ENCODE measurements at places on chromosomes 5 and 9.

DNA sequence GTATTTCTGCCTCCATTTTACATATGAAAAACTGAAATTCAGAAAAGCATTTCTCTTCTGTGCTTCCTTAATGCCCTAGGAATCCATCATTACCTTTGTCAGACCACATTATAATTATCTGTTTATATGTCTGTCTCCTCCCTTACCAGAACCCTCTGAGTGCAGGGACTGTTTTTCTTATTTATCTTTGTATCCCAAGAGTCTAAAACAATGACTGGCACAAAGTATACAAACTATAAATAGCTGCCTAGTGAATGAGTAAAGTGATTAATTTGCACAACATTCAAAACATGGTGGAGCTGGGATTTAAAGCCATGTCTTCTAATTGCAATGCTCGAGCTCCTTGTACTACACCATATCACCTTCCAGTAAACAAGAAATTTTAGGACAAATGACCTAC is 49.3 kb upstream of the HK3 start:
- DNase-seq: no peak

DNA sequence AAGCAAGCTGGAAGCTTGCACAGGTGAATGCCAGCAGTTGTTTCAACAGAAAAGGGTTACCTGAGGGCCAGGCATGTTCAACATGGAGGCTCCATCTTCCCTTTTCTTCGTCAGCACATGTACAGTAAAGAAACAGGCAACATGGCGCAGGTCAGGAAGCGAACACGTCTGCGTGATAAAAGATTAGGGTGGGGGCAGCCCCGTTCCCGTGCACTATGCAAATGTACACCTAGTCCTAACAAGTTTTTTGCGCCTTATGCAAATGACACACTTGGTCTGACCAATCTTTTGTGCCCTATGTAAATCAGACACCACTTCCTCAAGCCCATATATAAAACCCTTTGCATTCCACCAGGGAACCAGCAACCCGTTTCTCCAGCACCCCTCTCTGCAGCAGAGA is 452.1 kb upstream of the PTPRD start:
- no peak for DNase-seq

- no peak for DNase-seq
Observed at GRCh38 chr5:144134194-144134826, 36.1 kb downstream of the YIPF5 start.

DNA sequence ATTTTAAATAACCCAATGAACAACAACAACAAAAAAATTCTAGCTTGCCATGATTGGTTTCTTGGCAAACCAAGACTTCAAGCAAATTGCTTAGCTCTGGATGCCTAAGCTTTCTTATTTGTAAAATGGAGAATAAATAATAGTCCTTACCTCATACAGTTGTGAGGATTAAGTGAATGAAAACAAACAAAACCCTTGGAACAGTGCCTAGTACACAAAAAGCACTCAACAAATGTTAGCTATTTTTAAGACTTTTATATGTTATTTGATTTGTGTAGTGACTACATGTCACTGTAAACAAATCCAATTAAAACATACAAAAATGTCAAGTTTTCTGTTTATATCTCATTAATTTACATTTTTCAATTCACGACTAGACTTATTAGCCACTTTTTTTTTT is 13.5 kb upstream of the HOMER1 start:
- DNase-seq: no peak

GRCh38 chr5:151054709-151055108 is 26.1 kb downstream of the TNIP1 start:
- DNase-seq: no peak

GRCh38 chr9:99601571-99602111 is 220.0 kb upstream of the NR4A3 start:
- DNase-seq: no peak

- no peak for DNase-seq
Observed at GRCh38 chr5:55584398-55585205, 49.8 kb upstream of the PLPP1 start.

DNA sequence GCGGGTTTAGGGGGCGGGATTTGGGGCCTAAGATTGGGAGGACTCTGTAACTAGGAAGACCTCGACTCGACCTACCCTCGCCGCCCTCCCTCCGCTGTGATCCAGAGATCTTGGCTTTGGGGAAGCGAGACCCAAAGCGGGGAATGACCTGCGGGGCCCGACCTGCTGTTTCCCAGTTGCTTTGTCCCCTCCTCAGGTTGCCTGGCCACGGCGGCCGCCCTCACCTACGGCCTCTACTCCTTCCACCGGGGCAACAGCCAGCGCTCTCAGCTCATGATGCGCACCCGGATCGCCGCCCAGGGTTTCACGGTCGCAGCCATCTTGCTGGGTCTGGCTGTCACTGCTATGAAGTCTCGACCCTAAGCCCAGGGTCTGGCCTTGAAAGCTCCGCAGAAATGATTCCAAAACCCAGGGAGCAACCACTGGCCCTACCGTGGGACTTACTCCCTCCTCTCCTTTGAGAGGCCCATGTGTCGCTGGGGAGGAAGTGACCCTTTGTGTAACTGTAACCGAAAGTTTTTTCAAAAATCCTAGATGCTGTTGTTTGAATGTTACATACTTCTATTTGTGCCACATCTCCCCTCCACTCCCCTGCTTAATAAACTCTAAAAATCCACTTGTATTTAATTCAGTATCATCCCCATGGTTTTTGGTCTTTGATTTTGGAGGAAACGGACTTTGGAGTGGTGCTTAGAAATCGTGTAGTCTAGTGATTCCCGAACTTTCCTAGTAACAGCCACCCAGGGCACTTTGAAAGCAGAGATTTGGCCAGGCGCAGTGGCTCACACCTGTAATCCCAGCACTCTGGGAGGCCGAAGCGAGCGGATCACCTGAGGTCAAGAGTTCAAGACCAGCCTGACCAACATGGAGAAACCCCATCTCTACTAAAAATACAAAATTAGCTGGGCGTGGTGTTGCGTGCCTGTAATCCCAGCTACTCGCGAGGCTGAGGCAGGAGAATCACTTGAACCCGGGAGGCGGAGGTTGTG is 878 bp downstream of the HIGD2A start:
- no peak for DNase-seq

GRCh38 chr5:134085411-134085810 is 29.1 kb upstream of the TCF7 start:
- DNase-seq: no peak

DNA sequence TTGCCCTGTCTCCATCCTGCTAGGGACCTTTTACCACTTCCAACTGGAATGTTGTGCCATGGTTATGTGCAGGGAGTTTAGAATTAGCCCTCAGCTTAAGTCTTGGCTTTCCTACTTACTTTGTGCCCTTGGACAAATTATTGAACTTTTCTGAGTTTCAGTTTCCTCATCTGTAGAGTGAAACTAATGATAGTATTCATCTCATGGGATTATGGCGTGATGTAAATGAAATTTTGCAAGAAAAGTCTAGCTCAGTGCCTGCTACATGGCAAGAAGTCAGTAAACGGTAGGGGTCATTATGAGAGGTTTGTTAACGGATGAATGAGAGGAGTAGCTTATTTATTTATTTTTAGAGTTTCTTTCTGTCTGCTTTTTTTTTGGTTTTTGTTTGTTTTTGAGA is 1.8 kb downstream of the MVB12B start:
- no peak for DNase-seq

- peak; percentile 10 for DNase-seq
Observed at GRCh38 chr9:114282104-114282485, 40.8 kb upstream of the ORM1 start.

DNA sequence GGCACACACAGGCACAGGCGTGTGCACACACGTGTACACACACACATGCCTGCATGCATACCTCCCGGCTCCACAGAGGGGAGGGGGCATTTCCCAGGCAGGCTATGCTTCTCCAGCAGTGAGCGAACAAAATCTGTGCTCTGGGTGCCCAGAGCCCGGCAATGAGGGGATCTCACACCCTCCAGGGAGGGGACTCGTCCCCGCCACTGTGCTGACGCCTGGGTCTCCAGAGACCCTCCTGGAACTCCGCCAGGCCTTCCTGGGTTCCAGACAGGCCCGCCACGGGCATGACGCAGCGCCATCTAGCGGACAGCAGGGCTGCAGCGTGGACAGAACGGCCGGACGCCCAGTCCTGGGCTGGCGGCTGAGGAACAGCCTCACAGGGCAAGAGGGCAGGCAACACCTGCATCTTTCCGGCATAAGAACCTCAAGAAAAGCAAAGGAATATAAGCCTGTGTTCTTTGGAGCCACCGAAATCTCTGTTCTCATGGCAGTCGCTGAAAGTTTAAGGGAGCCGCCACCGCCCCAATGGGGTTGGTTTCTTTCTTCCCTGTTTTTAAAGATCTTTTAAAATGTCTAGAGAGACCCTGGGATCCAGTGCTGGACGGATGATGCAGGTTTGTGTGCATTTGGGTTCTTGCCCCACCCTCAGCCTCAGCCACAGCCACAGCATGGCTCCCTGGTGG is 135.6 kb upstream of the PPP1R26 start:
- DNase-seq: peak; percentile 82

DNA sequence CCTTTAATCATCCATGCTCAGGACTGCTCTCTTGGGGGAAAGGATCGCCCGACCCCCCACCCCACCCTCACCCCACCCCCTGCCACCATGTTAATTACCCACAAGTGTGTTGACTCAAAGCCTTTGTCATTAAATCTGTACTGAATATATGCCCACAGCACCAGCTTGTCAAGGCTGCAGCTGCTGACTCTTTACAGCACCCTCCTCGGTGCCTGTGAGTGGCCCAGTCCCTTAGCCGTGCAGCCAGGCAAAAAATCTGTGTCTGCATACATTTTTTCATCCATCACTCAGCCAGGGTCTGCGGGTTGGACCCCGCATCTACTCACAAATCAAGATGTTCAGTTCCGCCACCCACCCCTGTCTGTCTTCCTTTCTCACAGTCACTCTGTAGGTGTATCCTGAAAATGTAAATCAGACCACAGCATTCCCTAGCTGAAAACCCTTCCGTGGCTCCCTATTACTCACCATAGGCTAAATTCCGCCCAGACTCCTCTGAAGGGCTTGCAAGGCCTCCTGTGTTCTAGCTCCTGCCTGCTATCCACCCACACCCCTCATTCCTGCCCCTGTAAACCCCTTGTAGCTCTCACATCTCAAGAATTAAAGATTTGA is 53.7 kb upstream of the KCNIP1 start:
- no peak for DNase-seq

DNA sequence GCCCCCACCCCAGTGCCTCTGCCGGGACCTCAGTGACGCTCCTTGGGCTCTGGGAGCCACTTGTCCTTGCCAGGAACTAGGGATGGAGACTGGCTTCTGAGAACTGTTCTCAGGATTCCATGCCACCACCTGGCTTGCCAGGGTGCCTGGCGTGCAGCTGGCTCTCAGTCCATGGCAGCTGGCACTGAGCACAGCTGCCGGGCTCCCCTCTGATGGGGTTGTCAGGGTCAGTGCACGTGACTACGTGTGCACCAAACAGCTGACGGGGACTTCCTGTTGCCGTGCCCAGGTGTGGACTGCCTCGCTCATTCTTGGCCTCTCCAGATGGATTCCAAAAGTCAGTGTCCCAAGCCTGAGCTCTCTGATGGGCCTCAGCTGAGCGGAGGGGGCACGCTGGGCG is 9.4 kb downstream of the KCNT1 start:
- no peak for DNase-seq

DNA sequence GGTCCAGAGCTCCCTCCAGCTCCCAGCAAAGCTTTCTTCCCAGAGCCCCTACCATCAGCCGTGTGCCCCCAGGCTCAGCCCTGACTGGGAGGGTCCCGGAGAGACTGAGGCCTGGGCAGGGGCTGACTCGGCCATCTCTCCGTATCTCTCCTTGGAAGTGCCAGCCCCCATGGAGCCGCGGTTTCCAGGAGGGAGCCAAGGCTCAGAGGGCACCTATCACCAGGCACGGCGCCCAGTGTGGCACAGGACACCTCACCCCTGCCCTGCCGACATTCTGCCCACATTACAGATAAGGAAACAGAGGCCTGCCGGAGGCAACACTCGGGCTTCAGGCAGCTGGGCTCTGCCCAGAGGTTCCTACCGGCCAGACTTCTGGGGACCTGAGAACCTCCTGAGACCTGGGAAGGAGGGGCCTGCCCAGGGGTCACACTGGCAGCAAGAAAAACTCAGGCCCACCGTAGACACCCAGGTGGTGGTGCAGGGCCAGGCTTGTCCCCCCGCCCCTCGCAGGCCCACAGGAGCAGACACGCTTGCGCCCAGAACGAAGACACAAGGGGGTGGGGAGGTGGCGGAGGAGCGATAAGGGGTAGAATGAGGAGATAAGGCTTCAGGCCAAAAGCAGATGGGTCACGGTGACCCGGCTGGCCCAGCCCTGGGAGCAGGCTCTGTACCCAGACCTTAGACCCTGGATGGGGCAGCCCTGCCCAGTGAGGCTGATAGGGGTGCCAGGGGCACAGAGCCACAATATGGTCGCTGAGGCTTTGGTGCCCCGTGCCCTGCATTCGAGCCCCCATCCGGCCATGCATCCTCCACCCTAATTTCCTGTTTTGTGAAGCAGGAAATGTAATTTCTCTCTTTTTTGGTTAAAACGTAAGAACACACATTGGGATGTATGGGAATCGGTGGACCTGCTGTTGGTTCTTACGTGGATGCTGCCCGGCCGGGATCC is 11.8 kb downstream of the NR5A1 start:
- no peak for DNase-seq

DNA sequence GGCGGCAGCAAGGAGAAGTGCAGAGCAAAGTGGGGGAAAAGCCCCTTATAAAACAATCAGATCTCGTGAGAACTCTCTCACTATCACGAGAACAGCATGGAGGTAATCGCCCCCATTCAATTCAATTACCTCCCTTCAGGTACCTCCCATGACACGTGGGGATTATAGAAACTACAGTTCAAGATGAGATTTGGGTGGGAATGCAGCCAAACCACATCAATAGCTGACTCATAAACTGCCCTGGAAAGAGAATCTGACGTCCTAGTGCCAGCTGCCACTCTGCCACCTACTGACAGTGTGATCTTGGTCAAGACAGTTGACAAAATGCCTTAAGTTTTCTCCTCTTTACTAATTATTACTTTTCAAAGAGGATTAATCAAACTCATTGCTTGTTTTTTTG is 128.3 kb downstream of the GPBP1 start:
- DNase-seq: no peak

DNA sequence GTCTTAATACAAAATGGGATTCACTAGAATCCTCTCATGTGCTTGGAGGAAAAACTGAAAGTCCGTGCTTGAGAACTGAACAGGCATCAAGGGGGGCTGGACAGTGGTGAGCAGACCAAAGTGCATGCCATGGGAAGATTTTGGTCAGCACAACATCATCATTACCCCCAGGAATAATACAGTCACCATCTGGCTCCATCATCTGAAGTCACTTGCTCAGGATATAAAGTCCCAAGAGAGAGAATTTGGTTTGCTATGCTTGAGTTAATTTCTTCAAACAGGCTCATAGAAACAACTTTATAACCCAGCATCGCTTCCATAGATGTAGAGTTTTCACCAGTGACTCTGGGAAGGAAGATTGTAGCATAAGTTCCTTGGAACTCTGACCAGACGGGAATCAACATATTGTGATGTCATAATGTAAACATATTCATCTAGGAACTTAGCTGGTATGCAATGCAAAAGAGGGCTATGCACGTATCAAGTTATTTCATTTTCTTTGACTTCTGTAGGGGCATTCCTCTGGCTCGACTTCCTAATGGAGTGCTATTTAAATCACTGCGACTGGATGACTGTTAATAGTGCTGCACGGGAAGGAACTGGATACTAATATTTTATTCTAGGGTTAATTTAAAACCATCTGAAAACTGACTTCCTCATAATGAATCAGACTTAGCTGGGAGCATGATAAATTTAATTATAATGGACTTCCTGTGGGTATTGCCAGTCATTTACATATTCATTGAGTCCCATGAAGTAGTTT is 145.2 kb downstream of the MTRR start:
- no peak for DNase-seq

All from WERI-Rb-1 (cell line).